ENCODE measurements at places on chromosomes 13 and 19.

- DNase-seq, result no peak
Measured at GRCh38 chr13:100890645-100891044, 216.1 kb upstream of the TMTC4 start.

- peak; percentile 33 for DNase-seq
Measured at GRCh38 chr19:33419788-33420130, 46.2 kb downstream of the CEBPG start.

DNA sequence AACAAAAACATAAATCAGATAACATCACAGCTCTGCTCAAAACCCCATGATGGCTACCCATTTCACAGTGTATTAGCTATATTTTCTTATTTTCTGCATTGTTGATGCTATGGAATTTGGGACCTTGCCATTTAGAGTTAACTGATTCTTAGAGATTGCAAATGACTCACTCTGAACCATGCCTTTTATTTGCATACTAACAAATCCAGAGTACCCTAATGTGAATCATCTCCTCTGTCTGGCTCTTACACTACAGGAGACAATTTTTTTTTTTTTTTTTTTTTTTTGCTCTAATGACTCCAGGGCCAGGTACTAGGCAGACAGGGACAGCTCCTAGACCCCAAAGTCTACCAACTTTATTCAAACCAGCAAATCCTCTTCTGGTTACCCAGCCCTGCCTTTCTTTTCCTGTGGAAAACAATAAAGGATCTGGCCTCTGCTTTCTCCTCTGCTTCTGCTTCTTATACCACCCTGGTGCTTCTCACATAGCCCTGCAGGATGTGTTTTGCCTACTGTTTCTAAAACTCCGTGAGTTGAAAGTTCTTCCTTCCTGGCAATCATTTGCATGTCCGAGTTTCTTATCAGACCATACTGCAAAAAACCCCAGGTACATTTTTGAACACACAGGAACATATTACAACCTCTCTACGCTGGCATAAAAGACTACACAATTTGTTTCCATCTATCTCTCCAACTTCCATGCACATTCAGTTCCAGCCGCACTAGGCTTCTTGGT is 10.6 kb upstream of the ZNF460 start:
- no peak for DNase-seq

DNA sequence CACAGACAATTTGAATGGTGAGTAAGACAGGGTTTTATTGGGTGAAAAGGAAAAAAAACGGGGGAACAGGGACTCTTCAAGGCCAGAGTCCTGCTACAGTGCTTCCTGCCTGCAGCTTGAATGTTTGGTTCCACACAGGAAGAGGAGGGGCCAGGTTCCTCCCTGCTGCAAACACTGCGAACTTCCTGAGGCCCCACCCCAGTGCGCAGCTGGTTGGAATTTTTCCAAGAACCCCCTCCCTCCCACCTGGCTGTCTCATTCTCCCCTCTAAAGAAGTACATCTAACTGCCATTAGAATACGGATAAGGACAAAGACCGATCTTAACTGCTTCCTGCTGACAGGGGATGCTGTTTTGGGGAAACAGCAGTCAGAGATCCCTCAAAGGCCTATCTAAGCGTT is 184.9 kb downstream of the GGACT start:
- no peak for DNase-seq

GRCh38 chr13:76397413-76397812 is 488.8 kb downstream of the KCTD12 start:
- no peak for DNase-seq

DNA sequence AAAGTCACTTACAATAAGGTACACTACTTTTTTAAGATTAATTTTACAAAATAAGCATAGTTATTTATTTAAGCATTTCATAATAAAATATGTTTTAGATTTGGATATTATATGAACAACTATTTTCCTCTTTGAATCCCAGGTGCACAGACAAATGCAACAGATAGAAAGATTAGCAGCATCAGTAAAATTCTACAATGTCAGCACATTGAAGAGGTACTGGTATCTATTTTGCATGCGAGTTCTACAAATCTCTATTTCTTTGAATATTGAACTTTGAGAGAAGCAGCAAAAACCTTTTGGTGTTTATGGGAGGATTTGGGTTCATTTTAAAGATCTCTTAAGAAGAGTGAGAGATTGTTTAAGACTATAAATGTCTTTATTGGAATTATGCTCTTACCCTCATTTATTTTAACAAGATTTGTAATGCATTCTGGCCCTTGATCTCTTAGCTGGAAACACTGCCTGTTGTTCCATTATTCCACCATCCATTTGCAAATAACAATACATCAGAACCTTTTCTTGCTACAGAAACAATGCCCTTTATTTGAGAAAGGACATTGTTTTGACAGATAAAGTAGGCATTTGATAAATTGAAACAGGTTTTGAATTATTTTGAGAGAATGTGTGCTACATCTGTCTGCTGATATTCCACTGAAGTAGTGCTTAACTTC is 558.8 kb upstream of the KLHL1 start:
- DNase-seq, result no peak

GRCh38 chr13:62710787-62711186 is 1295.1 kb upstream of the PCDH20 start:
- no peak for DNase-seq

- DNase-seq, result no peak
Measured at GRCh38 chr19:14161305-14161704, 24.9 kb upstream of the ASF1B start.
